Activated CD4-positive, alpha-beta T cell treated with anti-CD3 and anti-CD28 coated beads, Interleukin-2, amount 50 U/mL, for 16 hours (primary cell): ENCODE measurements at places on chromosomes 1 and 21.
A peak's percentile ranks its signal among the peaks of the same experiment; 100 is the strongest.

DNA sequence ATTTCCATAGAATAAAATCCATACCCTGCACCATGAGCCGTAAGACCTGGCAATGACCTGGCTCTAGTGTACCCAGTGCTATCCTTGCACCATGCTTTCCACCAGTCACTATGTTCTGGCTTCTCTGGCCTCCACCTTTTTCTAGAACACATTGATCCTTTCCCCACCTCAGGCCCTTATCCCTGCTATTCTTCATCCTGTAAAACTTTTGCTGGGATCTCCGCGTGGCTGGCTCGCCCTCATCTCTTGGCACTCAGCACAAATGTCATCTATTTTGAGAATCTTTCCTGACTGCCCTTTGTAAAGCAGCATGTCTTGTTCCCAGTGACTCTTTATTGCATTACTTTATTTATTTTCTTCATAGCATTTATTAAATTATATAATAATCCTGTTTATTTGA is 169.8 kb upstream of the B3GALT2 start:
- no peak for DNase-seq

DNA sequence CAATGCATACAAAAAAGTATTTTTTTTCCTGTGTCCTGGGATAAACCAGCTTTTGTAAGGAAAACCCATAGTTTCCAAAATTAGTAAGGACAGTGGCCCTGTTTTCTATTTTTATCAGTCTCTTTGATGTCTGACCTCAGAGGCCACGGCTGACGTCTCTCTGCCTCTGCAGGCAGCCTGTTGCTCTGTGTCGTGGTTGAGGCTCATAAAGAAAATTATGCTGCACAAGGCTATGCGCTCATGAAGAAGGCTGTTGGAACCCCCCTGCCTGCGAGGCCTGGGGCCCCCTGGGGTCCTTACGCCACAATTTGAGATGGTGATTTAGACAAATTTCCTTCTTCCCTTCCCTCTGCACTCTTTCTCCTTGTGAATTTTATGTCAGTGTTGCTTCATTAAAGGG is 48.9 kb downstream of the AGPAT3 start:
- DNase-seq = no peak

GRCh38 chr1:47944561-47944960 is 52.6 kb downstream of the TRABD2B start:
- DNase-seq = no peak

DNA sequence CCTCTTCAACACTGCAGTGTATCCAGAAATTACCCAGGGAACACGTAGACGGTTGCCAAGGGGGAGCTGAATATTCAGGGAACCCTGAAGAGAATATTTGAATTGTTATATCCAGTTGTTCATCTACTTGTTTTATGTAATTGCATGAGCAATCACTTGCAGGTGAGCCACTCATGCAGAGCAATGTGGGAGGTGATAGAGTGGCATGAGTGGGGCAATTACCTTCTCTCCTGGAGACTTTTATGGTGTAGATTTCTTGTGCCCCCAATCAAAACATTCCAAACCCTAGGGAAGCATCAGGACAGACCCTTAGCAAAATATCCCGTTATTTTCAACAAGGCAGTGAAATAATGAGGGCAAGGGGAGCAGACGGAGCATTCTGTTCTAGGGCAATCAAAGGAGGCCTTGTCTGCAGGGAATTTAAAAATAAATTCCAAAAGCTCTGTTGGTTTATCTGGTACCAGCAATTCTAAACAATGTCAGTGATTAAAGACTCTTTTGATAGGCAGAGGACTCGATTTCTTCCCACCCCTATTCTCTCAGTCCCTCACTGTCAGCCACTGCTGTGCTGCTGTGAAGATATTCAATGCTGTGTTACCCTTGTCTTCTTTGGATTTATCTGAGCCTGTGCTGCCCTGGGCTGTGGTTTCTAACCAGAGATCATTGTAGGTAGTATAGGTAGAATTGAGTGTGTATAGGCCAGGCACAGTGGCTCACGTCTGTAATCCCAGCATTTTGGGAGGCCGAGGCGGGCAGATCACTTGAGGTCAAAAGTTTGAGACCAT is 180.2 kb upstream of the MAP1LC3C start:
- no peak for DNase-seq

DNA sequence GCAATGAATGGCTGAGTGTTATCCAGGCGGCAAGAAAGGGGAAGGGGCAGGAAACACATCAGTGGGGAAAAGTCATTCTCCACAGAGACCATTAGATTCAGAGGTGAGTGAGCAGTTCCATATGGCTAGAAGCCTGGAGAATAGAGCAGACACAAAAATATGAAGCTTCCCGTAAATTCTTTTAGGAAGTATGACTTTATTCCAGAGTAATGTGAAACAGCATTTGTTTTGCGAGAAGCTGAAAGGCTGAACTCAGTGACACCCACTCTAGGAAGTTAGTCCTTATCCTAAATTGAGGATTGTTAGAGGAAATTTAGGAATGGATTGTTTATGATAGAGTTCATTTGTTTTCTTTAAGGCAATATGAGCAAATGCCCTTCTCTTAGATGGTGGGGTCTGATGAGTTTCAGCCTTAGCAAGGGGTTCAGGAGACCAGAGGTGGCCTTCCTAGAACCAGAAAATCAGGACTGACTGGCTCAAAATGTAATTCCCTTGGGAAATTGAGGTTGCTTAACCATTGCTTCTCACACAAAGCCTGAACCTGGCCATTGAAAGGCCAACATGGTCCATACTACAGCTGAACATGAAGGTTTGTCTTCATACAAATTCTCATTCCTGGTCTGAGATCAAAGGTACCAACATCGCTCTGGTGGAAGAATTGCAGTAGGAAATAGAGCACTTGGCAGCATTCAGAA is 167.5 kb downstream of the TPR start:
- DNase-seq = no peak

GRCh38 chr1:41870076-41870562 is 48.6 kb downstream of the HIVEP3 start:
- peak; percentile 55 for DNase-seq

- DNase-seq = no peak
These were observed 7.4 kb downstream of the OR2T10 start for GRCh38 chr1:248590055-248590454.

GRCh38 chr1:14939527-14940284 is 213.8 kb upstream of the TMEM51 start:
- no peak for DNase-seq

GRCh38 chr1:205237526-205238484 is 10.1 kb downstream of the TMCC2 start:
- peak; percentile 59 for DNase-seq

DNA sequence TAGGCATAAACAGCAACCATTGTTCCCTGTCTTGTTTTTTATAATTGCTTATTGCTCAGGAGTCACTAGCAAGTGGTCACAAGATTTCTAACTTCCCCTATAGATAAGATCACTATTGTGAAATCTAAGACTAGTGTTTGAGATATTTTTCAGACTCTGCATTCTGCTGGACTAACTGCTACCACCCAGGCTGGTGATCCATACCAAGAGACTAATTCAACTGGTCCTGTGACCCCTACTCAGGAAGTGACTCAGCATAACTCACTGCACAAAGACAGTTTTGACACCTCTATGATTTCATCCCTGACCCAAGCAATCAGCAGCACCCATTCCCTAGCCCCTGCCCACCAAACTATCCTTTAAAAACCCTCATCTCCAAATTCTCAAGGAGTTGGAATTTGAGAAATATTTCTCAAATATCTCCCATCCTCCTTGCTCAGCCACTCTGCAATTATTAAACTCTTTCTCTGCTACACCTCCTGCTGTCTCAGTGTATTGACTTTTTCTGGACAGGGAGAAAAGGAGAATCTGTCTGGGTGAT is 52.7 kb downstream of the TRIM33 start:
- peak; percentile 66 for DNase-seq

DNA sequence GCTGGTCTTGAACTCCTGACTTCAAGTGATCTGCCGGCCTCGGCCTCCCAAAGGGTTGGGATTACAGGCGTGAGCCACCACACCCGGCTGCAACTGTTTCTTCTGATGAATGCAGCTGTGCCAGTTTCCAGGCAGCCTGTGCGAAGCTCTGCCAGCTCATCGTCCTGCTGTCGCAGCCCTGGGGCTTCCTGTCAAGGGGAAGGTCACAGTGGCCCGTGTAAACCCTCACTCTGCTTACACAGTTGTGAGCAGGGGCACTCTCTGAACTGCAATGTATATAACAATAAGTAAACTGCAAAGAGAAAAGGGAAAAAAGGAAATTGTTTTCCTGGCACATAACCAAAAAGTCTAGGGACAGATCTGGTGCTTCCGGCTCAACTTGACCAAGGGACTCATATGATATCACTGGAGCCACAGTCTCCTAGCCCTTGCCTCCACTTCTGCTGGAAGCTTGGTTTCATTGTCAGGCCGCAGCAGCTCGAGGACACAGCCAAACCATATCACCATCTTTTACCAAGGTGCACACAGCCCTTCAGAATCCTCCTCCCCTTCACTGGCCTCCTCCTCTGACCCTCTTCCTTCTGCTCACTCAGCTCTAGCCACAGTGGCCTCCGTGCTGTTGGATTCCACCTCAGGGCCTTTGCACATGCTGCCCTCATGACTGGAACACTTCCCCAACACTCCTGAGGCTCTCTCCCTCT is 22.8 kb upstream of the LBR start:
- no peak for DNase-seq

- DNase-seq = no peak
These were observed 100.8 kb downstream of the DMRTB1 start for GRCh38 chr1:53559854-53560580.

- no peak for DNase-seq
These were observed 12.7 kb downstream of the NFASC start for GRCh38 chr1:204883405-204883804.

- no peak for DNase-seq
These were observed 40.5 kb downstream of the AK5 start for GRCh38 chr1:77322061-77322900.

DNA sequence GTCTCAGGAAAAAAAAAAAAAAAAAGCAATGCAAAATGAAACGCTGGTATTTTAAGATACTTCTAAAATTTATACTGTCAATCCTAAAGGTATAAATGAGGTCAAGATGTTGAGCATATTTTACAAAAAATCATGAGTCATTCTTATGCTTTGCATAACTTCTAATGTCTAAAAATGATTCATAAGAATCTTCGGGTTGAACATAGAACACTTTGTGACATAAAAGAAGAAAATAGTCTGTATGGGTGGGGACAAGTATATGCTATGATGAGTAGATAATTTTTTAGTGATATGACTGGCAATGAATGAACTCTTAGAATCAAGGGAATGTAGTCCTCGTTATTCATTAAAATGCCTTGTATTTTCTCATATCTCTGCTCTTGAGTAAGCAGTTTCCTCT is 416.9 kb upstream of the USP24 start:
- DNase-seq = no peak

DNA sequence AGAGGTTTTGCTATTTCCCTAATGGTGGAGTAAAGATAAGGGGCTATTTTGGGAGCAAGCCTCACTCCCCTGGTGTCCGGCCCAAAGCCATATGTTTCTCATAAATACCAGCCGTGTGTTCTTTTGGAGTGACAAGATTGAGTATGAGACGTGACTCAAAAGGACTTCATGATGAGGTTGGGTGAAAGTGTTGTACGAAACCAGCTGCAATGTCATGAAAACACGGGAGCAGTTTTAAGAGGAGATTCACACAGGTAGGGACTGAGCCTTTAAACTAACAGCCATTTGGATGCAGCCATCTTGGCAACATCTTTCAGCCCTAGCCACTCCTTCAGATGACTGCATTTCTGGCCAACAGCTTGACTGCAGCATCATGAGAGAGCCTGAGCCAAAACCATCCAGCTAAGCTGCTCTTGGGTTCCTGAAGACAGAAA is 532.3 kb upstream of the USP24 start:
- DNase-seq = no peak

GRCh38 chr1:147760481-147761260 is at the start of gene GJA5:
GJA5 (minus strand) TSS chr1:147760602; CDS start chr1:147759238, 1,364 bp downstream.
- DNase-seq = no peak

DNA sequence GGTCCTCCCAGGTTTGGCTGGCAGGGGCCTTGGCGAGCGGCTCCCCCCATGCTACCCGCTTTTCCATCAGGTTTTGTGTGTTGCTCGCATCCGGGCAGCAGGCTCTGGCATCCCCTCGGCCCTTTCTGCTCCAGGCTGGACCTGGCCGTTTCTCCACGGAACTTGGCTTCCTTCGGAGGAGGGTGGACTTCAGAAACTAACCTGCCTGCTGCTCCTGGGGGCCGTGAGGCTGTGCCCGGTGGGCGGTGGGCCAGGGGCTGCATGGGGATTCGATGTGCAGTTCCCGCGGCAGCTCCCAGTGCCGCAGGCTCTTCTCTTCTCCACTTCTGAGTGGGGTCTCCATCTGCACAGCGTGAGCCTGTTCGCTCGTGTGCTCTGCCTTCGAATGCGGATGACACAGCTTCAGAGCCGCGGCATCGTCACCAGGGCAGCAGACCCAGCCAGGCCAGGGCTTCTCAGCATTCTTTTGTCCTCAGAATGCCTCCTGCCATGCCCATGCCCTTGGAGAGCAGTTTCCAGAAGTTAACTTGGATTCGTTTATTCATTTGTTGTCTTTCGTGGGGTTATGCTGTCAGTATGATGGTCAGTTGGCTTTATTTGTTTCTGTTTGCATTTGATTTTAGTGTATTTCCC is 36.4 kb downstream of the PRKCZ start:
- no peak for DNase-seq

DNA sequence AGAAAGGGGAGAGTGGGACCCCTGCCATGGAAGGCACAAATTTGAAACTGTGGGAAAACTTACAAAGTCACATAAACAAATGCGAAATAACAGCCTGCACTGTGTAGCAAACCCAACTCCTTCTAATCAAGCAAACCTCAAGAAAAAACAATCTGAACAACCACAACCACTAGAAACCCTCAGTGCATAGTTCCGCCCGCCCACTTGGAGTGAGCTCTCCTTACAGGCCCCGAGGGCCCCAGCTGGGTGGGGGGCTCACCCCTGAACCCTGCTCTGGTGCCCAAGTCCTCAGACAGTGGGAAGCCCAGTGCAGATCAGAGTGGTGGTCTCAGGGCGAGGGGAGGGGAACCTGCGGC is 931 bp upstream of the MXRA8 start:
- no peak for DNase-seq

- DNase-seq = no peak
These were observed 141.3 kb downstream of the ROR1 start for GRCh38 chr1:63915121-63915520.

GRCh38 chr21:35995522-35996088 is 64.7 kb downstream of the SETD4 start:
- no peak for DNase-seq

- no peak for DNase-seq
These were observed 7.4 kb upstream of the PPP1R15B start for GRCh38 chr1:204419064-204419403.

DNA sequence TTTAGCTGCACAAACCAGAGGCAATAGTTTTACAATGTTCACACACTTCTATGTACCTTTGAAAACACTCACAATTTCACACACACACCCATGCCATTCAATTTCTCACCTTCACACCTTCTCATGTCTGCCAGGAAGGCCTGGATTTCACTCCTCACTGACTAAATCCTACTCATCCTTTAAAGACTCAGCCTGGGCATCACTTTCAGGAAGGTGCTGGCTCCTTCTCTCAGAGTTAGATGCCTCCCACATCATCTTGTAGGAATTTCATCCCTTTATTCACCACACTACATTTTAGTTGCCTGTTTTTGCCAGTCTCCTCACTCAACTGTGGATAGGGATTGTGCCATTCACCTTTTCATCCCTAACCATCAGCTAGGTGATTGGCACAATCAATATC is 2.3 kb downstream of the IL20 start:
- DNase-seq = no peak
